ENCODE measurements at places on chromosomes 4 and X.

DNA sequence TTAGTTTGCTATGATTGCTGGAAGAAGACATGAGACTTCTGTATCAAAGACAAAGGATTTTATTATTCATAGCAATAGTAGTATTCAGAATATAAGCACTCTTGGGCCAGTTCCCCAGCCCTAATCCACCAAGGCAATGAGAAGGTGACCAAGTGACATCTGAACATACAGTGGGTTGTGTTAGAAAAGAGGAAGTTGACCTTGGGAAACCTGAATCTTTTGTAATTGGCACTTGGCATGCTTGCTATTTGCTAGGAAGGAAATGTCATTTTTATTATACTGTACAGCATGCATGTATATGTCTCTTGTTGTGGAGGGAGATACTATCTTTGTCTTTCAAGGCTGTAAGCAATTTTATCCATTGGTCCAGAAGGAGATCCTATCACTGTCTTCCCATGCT lies 216.1 kb upstream of the FAT1 start:
- DNase-seq, result no peak

DNA sequence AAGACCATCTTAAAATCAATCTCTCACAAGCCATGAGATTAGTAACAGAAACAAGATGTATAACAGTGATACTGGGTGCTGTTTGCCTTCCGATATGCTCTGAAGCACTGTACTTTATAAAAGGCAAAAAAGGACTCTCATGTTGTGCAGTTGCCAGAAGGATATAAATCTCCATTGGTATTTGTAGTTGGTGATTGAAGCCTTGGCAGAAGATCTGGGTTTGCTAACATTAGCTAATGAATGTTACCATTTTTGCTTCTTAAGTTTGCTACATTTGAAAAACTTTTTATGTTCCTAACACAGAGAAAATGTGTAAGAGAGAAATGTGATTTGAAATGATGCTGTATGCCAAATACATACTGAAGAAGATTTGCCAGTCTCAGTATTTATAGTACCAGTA lies 44.4 kb downstream of the RAP1GDS1 start:
- DNase-seq, result no peak

- DNase-seq, result no peak
These were observed 72.1 kb downstream of the KLHL34 start for GRCh38 chrX:21586001-21586400.

DNA sequence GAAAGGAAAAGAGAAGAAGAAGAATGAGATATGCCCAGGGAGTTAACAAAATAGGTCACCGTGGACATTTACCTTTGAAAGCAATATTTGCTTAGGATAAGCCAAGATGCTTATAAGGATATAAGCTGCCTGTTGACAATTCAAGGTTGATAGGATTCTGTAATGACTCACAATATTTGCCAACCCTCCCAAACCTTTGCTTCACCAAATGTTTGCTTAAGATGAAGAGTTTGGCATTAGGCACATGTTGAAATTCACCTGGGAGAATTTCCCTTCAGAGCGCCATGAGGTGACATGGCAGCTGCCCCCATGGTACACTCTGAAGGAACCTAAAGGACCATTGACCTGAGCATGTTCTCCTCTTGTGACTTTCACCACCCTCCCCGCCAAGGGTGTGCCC lies 4.6 kb downstream of the PALLD start:
- DNase-seq, result no peak

DNA sequence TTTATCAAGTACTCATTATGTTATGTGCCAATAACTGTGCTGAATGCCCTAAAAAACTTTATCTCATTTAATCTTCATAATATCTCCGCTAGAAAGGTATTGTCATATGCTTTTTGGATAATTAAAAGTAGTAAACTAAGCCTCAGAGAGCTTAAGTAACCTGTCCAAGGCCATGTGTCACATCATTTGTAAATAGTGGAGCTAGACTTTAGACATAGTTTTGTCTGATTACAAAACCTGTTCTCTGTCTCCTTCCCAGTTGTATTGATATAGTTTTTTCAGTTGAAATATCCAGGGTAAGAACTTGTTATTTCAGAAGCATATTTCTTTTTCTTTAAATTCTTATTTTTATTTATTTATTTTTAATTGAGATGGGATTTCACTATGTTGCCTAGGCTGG lies 66.7 kb downstream of the TENM3 start:
- no peak for DNase-seq

- no peak for DNase-seq
These were observed 142.3 kb upstream of the F9 start for GRCh38 chrX:139388254-139388653.

DNA sequence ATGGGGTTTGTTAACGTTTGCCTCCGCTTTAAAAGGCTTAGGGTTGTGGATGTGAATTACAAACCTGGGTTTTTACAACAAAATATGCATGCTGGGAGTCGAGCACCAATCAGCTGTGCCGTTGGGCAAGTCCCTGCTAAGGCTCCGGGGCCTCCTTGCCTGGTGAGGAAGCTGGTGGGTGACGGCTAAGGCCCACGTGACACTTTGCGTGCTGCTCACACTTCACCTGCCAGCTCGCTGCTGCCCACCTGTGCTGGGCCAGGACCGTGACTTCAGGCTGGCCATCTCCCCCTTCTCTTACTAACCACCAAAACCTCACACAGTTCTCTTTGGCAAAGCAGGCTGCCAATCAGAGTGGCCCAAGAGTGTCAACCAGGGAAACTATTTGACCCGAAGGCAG lies 178.3 kb downstream of the AFAP1 start:
- DNase-seq, result no peak

DNA sequence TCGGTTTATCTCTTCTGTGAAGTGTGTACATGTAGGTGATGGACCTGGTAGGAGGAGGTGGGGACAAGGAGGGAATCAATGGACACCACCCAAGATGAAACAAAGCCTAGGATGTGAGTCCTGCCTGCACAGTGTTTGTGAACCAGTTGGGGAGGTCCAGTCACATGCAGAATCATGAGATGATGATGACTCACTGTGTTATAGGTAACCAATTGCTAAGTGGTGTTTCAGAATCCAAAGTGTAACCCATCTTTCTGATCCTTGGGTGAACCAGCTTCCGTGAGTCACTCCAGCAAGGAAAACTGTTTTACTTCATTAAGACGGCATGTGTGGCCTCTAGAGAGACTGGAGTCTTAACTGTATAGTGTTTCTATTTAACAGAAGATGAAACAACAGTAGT lies 57.9 kb upstream of the HPF1 start:
- DNase-seq, result no peak

- DNase-seq, result no peak
These were observed 9.1 kb upstream of the ARHGEF38 start for GRCh38 chr4:105543346-105543745.

- no peak for DNase-seq
These were observed 17.0 kb downstream of the SLC9B1 start for GRCh38 chr4:103002551-103002950.

- DNase-seq, result no peak
These were observed 409.2 kb upstream of the FGF13 start for GRCh38 chrX:139120760-139121159.

Data from cerebellum (tissue), 4 donors.